ENCODE measurements at places on chromosomes 7 and 10.

DNA sequence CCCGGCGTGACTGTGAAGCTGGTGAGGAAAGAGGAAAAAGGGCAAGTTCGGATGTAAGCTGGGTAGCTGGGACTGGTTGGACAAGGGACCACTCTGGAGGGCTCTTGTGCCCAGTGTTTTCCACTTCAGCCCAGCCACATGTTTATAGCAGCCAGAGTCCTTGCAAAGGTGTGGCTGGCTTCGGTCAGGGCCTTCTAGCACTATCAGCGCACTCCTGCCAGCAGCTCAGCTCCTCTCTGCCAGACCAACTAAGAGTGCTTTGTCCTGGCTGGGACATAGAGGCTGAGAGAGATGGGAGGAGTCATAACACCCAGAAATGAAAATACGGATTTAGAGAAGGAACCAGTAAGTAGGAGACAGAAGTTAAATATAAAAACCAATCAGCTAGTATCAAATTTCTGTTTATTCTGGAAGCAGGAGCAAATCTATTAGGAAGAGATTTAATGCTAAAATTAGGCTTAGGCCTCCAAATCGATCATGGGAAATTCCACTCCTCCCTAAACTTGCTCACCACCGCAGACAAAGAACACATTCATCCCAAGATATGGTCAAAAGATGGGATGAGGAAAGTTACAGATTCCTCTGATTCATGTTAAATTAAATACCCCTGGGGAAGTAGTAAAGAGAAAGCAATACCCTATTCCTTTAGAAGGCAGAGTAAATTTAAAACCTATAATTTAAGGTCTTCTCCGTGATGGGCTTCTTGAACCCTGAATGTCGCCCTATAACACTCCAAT, 135.0 kb downstream of the RALA start:
- no peak for DNase-seq

GRCh38 chr10:29595146-29595545, 39.6 kb downstream of the SVIL start:
- DNase-seq = no peak

DNA sequence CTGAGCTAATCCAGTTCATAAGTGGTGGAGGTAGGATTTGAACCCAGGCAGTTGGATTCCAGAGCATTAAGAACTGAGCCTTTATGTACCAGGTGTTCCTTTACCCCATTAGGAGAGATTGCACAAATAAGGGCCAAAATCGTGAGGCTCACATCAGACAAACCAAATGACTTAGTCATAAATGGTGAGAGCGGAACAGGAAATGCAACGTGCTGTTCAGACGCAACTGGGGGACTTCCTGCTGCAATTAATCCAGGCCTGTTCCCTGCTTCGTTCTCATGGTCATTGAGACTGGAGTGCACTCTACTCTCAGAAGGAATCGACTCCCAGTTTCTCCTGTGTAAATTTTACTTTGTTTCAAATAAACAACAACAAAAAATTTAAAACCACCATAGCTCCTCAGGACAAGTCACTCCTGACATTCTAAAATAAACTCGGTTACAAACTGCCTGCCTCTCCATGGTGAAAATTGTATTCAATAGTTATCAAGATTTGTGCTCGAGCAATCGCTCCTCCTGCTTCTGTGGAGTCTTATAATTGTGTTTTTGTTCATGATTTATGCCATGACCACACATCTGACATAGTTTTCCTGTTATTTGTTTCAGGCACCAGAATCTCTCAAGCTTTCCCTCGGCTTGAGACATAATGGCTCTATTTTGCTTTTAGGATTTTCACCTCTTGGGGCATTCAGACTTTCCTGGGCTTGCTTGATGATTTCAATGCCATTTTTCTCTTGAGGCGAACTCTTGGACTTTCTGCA, 115.3 kb upstream of the BMPER start:
- DNase-seq = no peak

DNA sequence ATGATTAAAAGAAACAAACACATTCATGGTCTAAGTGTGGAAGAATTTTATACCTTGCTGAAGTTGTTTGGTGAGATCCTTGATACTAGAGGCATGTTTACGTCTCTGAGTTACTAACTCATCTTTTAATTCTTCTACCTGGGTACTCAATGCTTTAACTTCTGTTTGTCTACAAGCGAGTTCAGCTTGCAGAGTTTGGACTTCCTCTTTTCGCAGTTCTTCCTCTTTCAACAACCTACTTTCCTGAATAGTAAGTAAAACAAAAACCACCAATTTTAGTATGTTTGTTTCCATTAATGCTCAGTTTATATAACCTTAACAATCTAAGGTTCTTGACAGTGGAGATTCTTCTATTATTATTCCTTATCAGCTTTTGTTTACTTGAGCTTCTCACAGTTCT, 42.9 kb downstream of the CCDC186 start:
- no peak for DNase-seq

DNA sequence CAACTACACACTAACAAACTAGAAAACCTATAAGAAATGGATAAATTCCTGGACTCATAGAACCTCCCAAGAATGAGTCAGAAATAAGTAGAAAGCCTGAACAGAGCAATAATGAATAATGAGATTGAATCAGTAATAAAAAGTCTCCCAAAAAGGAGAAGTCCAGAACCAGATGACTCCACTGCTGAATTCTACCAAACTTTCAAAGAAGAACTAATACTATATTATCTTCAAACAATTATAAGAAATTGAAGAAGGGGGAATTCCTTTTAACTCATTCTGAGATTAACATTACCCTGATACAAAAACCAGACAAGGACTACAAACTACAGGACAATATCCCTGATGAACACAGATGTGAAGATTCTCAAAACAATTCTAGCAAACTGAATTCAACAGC, 47.8 kb upstream of the CDK6 start:
- DNase-seq = no peak

- no peak for DNase-seq
These were observed 2.0 kb downstream of the PPP1R17 start for GRCh38 chr7:31688996-31689395.

DNA sequence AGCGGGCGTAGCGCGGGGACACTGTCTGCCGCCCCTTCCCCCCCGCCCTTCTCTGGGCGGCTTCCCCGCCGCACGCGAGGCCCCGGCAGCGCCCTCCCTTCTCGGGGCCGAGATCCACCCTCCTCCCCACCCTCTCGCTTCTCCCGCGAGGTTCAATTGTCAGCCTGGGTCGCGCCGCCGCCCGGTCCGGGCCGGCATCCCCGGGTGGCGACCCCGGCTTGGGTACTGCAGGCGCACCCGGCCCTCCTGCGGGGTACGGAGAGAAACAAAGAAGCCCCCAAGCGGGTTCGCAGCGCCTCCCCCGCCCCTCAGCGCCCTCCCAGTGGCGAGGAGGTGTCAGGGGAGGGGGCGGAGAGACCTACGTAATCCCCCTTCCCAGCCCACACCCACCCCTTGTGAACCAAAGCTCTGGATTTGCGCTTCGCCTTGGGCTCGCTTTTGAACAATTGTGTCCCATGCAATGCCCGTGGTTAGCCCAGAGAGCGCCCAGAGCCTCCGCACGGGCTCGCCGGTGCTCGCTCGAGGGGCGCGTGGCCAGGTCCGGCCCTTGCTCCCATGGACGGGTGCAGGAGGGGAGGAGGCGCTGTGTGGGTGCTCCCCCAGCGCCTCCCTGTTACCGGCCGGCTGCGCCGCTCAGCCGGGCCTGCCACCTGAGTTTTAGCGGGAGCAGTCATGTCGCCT, 634 bp downstream of the HECW1 start:
- DNase-seq = no peak

DNA sequence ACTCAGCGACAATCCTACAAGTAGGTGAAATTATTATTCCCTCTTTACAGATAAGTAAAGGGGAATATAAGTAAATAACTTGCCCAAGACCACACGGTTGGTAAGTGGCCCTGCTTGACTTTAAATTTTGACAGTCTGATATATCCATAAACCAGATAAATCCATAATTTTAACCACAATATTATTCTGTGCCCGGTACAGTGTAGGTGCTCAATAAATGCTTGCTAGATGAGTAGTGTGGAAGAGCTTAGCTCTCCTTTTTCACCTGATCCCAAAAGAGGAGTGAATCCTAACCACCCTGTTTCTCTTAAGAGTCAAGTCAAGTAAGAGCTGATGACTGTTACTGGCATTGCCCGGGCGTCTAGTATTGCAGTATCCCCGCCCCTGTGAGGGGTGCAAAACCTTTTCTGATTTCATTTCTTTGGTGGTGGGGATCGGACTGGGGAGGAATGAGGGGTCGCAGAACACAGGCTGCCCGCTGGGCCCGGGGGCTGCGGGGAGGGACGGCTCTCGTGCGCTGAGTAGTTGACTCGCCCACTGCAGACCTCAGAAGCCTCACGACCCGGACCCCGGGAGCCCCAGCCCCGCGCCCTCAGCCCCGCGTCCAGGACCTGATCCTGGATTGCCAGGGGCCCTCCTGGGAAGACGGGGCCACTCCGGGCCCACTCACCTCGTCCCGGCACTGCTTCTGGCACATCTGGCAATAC, 490 bp downstream of the KIN start:
- peak; percentile 20 for DNase-seq

GRCh38 chr7:34184466-34184865, 279.1 kb downstream of the BMPER start:
- DNase-seq = peak; percentile 65

DNA sequence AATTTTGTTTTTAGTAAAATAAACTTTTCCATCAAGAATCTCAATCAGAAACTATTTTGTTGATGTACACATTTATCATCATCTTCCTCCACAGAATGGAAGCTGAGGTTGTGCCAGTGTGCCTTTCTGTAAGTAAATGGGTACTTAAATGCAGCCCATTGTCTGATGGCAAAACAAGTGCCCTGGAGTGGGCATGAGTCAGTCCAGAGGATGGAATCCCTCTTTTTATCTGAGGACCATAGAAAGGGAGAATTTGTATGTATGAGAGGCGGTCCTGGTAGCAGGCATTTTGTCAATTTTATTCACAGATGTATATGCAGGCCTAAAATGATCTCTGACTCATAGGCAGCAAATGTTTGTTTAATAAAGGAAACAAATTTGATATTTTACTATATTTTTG, 102.1 kb upstream of the MAGI2 start:
- DNase-seq = no peak

GRCh38 chr7:117212969-117213877, 109.6 kb downstream of the WNT2 start:
- DNase-seq = peak; percentile 56

All from HFFc6 (cell line).